ENCODE measurements at places on chromosomes 2 and 18. TPM values are rescaled to one million over a fixed set of nuclear protein-coding genes. Genes with fewer than 3 reads are reported as not detected.

The AOX1 gene
- total RNA-seq = 7.6 TPM

The CREG2 gene
- 0.03 TPM for total RNA-seq

The POMC gene
- total RNA-seq = 4.4 TPM

The MXD1 gene
- total RNA-seq = 0.70 TPM

DNA sequence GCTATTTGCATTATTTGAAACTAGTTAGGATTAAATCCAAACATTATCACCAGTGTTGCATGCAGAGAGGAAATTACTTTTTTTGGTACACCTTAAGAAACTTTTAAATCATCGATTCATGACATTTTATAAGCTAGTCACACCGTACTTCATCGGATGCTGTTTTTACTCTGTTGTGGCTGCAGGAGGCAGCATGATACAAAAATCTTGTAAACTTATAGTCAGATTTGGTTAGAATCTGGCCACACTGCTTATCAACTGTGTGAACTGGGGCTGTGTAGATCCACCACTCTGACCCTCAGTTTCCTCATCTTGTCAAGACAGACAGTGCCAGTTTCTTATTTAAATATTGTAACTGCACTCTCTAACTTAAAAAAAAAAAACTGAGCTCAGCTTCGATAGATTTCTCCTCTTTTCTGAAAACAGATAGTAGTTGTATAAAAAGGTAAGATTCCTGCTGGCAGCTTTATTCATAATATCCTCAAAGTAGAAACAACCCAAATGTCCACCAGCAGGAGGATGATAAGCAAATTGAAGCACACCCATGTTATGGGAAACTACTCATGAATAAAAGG lies 77.8 kb downstream of the RAPGEF4 start:
- no peak for DNase-seq

- DNase-seq = no peak
These were observed 18.0 kb upstream of the KLHL23 start for GRCh38 chr2:169715379-169716237.

GRCh38 chr2:109202486-109202885 lies 73.5 kb downstream of the SH3RF3 start:
- no peak for DNase-seq

DNA sequence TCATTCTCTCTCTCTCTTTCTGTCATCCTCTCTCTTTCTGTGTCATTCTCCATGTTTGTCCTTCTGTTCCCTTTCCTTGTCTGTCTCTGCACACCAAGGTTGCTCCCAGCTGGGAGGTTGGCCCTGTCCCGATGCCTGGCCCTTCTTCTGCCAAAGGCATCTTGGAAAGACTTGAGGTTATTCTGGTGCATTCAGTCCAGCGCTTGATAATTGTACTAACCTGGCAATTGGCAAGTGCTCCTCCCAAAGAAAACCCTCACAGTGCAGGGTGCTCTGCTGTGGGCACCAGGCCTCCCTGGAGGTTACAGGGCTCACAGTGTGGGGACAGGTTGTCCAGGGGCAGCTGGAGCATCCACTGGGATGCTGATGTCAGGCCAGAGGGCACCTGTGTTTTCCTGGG lies 95.4 kb downstream of the GLI2 start:
- no peak for DNase-seq

All from H7 (cell line).